EL (cell line): ENCODE measurements at places on chromosomes 4 and X.

DNA sequence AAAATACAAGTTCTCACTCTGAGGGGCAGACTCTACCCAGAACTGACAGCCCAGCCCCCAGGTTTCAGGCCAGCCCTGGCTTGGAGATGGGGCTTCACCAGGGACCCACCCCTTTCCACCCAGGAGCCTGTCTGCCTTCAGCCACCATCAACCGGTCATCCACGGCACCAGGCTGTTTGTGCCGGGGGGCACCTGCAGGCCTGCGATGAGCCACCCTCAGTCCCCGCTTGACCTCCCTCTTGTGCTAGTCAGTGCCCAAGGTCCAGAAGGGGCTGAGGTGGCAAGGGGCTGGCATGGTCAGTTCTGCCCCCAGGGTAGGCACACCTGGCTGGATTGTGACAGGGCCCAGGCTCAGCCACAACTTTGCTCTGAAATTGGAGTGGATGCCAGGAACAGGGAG, 82.1 kb downstream of the ADRA2C start:
- DNase-seq = no peak

DNA sequence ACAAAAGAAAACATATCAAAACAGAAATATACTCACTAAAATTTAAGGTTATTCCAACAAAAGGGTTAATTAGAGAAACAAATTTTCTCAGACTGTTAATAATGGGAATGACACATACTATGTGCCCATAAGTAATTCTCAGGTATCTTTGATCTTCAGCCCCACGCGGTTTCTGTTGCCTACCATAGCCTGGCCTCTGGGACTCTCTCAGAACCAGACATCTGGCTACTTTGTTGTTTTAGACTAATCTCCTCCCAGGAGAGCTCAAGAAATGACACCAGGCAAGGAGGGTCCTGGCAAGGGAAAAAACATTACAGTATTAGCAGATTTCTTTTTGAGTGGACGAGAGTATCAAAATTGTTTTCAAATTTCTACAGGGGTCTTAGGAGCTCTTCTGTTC, 43.7 kb downstream of the SLC10A7 start:
- no peak for DNase-seq

DNA sequence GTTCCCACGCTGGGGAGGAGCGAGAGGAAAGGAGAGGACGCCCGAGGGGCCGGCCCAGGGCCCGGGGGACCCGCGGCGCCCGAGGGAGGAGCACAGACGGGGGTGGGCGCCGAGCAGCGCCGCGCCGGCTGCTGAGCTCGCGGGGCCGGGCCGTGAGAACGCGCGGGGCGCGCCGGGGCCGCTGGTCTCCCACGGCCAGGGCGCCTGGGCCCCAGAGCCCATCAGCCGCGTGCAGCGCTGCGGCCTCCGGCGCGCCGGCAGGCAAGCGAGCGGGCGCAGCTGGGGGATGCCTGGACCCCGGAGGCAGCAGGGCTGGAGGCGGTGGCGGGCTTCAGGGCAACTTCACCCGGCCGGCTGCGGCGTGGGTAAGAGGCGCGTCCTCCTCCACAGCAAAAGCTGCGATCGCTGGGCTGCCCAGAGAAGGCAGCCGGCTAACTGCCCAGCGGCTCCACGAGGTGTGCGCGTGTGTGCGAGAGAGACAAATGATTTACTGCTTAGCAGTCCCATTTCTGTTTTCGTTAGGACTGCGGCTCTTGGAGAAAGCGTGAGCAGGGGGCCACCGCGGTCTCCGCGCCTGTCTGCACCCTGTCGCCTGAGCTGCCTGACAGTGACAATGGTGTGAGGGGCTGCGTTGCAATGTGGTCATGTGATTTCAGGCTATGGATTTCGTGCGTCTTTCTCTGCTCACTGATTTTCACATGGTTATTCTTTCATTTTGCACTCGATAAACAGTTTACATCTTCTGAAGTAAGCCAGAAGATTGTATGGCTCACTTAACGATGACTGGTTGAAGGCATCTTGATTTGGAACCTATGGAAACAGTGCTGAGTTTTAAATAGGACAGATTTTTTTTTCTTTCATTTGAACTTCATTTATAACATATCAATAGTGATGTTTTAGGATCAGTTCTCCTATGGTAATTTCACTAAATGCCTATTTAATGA, 1.2 kb downstream of the GUCY1A1 start:
- DNase-seq = peak; percentile 20

DNA sequence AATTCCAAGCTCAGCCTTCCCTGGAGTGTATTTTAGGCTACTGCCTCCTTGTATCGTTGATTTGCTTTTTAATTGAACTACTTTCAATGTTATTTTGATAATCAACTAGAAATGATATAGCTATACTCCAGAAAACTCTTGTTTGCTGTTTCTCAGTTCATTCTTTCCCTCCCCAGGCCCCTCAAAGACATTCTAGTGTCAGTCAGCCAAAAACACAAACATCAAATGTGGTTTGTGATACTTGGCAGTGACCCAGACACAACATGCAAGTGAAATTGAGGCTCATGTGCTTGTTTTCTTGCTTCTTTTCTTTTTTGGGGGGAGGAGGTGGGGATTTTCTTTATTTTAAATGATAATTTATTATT, 7.6 kb downstream of the FAT4 start:
- peak; percentile 59 for DNase-seq

GRCh38 chr4:98680806-98681205, 22.4 kb upstream of the TSPAN5 start:
- DNase-seq = no peak

DNA sequence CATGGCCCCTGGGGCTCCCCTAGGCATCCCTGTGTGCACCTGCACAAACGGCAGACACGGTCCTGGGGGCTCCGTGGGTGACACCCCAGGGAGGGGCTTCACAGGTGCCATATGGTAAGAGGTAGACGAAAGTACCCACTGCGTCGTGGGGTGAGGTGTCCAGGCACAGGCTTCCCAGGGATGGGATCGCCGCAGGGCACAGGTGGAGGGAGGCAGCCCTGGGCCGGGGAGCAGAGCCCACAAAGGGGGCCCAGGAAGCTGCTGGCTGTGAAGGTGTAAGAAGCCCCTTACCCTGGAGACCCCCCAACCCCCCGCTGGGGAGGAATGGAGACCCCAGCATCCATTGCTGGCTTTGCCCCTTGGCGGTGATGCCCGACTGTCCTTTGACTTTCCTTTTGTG, 10.9 kb downstream of the SH3TC1 start:
- no peak for DNase-seq

DNA sequence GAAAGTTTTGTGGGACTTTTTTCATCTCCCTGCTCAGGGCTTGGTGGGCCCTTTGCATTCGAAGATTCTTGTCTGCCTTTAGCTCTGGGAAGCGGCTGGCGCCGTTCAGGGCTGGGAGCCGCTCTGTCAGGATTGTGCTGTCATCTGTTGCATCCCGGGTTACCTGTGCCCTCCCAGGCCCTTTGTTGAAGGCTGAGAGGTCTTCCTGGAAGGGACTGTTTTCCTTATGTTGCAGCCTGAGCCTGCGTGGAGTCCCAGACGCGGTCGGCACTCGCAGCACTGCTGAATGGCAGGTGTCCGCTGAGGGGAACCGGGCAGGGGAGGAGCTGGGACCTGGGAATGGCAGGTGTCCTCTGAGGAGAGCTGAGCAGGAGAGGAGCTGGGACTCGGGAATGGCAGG, 15.9 kb downstream of the RGS12 start:
- DNase-seq = no peak

DNA sequence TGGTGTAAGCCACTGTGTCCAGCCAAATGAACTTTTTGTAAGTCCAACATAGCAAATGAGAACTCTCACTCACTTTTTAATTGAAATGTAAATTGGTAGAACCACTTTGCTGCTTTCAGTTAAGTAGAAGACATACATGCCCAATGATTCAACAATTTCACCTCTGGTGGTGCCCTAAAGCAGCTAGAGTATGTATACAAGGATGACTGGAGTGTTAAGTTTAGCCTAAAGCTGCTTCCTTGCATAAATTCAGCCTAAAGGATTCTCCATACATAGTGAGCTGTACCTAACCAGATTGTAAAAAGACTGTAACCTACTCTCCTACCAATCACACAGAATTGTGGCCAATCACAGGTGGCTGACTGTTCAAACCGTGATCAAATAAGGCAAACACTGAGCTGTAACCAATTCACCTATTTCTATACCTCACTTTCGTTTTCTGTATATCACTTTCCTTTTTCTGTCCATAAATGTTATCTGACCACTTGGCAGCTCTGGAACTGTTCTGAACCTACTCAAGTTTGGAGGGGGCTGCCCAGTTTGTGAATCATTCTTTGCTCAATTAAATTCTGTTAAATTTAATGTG, 39.9 kb downstream of the PDS5A start:
- DNase-seq = no peak

GRCh38 chr4:82042042-82042441, 331.7 kb downstream of the HNRNPD start:
- DNase-seq = no peak

DNA sequence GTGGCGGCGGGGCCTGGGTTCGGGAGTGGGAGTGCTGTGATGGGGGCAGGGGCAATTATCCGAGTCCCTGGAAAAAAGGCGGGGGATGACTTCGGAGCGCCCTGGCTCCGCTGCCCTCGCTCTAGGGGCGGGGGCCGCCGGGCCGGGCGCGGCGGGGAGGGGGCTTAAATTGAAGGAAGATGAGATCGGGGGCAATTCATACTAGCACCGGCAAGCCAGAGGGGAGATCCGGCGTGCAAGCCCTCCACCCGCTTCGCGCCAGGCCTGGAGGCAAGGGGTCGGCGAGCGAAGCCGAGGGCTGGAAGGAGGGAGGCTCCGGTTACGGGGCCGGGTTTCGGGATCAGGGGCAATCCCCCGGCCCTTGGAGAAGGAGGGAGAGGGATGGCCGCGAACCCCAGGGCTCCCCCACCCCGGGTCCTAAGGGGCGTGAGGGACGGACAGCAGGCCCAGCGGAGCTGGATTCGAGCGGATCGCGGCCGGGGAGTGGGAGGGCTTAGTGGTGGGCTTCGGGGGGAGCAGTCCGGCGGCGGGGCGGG, 1.2 kb downstream of the BCORL1 start:
- peak; percentile 18 for DNase-seq
